ENCODE measurements at places on chromosomes 7 and 10. TPM values are rescaled to one million over a fixed set of nuclear protein-coding genes. Genes with fewer than 3 reads are reported as not detected.

MPP7 gene
- total RNA-seq = 30.6 TPM

CDHR1 gene
- total RNA-seq = 150 TPM

SFMBT2 gene
- total RNA-seq = 18.4 TPM

H2BK1 gene
- not detected for total RNA-seq

SPOCK2 gene
- total RNA-seq = 28.6 TPM
